ENCODE measurements at places on chromosomes 11 and 22.

DNA sequence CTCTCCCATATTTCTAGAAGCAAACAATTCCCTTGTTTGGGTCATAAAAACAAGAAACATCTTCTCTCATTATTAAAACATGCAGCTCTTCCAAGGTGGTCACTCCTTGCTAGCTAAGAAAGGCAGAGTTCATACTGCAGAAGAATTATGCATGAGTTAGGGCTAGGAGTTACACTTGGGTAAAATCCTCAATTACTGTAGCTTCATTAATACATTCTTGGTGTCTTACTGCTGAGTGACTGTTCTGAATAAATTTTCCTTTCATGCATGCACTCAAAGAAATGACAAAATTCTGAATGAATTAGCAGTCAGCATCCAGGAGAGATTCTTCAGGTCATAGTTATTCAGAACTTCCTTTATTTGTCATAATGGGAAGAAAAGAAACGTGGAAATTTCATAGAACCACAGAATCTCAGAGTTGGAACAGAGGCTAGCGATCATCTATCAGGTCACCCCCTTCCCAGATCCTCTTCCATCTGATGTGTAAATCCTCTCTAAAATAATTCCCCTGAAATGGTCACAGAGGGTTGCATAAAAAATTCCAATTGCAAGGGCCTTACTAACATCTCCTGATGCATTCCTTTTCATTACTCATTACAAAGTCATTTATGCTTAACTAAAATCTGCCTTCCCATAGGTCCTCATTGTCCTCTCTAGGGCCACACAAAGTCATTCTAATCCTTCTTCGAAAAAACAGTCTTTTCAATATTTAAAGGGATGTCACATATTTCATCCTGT is 771.5 kb downstream of the DLG2 start:
- no peak for DNase-seq

DNA sequence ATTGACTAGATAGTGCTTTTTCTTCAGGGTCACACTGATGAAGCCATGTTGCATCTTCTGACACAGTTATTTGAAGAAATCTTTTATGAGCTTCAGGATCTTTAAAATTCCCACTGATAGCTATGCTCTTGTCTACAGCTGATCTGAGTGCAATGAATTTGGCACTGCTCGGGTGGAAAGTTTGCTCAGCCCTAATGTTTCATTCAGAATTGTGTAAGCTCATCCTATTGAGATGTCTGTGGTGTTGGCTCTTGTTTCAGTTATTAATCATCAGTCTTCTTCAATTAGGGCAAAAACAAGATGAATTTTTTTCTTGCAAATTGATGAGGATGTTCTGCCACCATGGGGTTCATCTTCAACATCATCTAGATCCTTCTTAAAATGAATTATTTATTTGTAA is 1387.0 kb upstream of the RAG2 start:
- no peak for DNase-seq

DNA sequence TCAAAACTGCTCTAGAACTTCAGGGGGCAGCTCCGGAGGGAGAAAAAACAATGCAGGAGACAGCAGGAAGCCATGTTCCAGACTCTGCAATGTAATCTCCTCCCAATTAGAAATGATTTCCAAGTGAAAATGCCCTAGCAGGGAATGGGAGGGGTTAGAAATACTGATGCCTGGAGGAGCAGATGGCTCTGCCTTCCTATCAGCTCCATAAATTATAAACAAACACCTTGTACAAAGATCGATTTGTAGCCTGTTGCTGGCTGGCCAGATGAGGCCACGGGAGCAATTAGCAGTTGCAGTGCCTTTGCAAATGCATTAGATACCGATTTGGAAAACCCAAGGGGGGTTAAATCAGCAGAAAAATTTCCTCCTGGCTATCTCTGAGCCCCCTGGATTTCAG is 46.6 kb upstream of the CHRM4 start:
- DNase-seq = no peak

DNA sequence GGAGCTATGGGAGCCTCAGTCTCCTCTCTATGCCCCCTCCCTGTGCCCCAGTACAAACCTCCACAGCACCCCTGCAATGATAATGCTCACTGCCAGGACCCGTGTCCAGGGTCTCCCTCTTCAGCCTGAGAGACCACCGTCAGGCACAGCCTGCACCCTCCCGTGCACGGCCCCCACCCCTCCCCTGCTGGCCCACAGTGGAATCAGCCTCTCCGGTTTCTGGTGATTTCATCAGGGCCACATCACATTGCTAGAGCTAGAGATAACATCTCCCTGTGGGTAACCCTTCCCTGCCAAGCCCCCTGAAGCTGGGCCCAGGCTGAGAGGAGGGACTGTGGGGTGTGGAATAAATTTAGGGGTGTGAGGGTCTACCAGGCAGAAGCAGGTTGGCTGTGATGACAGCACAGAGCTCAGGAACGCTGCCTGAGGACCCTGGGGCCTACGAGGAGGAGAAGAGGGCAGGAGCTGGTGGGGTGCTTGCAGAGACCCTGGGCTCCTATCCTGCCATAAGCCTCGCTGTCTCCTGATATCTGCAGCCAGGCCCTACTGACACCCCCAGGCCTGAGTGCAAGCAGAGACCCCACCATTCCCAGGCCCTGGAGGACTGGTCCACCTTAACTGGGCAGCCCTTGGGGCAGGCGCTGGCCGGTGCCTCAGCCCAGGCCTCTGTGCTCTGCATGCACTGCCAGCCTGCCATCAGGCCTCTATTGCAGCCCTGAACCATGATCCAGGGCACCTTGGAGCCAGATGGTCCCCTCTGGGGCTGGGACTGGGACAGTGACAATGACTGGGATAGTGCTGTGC is at the start of gene KLHDC7B:
TSS of gene KLHDC7B (plus strand) at position 378 of the 804 bp plus-strand sequence. CDS start at position 723, 345 bp downstream.
- DNase-seq = no peak

DNA sequence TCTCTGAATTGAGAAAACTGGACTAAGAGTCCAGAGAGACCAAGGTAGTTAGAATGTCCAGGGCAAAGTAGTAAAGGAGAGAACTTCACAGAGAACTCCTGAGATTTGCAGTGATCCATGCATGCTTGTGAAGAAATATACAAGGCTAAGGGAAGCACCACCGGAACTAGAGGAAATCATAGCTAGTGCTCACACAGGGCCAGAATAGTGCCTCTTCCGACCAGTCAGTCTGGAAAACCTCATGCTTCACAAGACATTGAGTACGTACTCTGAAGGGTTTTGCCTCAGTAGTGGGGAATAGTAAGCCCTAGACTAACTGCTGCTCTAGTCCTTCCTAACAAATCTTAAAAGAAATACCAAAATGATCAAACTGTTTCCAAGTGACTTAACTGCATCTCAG is 108.0 kb downstream of the LRRC32 start:
- no peak for DNase-seq

GRCh38 chr22:25896098-25896497 is 154.1 kb downstream of the MYO18B start:
- no peak for DNase-seq

- DNase-seq = no peak
Measured at GRCh38 chr22:24040946-24041345, 29.8 kb downstream of the CABIN1 start.

DNA sequence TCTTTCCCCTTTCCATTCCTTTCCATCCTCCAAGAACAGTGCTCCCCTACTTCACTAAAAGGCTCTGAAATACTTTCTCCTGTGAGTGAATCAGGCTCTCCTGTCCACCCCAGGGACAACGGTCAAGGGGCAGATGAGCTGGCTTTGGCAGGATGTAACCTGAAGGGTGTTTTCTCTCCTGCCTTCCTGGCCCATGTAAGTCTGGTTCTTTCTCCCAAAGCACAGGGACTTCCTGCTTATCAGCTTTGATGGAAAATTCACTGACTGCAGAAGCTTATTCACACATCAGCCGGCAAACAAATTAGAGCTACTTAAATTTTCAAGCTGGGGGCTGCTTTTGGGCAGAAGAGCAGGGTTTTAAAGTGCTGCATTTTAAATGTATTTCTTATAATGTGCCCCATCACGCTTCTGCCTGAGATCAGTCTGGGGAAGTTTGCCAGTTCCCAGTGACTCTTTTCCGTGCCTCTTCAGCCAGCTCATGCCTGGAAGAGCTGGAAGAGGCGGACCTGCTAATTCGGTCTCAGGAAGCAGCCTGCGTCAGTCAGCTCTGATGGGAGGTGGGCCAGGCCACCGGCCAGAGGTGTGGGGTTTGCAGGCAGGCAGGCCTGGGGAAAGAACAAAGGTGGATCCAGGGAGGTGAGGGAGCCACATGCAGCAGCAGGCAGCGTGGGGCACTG is 140.4 kb upstream of the TBCEL start:
- DNase-seq = no peak

DNA sequence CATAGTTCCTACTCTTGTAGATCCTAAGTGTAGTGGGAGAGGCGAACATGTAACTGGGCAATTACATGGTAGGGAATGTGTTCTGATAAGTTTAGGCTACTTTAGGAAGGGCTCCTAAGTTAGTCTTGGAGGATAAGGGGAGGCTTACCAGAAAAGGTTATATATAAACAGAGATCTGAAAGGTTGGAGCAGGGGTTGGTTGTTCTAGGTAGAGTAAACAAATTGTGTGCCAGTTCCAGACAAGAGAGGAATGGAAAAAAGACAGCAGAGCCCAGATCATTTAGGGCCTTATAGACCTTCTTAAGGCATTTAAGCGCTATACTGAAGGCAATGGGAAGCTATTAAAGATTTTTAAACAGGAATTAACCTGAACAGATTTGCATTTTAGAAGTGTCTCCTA is 74.4 kb downstream of the TRIM44 start:
- DNase-seq = no peak

GRCh38 chr11:72135891-72136683 is 562 bp downstream of the FOLR3 start:
- DNase-seq = no peak

- DNase-seq = no peak
Measured at GRCh38 chr22:46577368-46578249, 40.2 kb upstream of the CELSR1 start.

DNA sequence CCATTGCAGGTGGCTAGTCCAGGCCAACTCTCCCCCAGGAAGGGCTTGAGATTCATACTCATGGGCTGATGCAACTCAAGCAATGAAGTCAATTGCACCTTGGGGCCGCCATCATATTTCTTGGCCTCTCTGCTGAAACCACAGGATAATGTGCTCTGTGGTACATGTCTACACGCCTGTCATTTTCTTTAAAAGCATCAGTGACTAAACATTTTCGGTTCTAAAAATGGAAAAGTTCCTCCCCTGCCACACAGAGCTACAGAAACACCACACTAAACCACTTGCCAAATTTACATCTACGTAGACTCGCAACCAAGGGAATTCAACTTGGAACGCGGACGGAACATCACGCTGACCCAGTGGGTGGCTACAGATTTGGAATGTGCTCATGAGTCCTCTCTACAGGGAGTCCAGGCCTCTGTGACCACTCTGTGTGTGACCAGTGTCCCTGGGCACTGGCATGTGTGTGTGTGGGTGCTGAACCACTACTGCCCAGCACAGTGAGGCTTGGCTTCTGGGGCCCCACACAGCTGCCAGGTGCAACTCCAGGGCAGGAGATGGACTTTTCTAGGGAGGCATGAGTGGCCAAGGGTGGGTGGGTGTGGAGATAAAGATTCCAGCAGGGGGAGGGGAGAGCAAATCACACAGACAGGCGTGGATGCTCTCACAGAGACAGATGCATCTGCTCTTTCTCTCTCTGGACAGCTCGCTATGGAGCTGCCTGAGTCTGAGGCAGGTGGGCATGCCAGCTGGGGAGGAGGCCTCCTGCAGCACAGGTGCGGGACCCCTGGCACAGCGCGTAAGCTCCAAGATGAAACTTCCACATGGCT is 261.9 kb downstream of the CTTN start:
- no peak for DNase-seq

DNA sequence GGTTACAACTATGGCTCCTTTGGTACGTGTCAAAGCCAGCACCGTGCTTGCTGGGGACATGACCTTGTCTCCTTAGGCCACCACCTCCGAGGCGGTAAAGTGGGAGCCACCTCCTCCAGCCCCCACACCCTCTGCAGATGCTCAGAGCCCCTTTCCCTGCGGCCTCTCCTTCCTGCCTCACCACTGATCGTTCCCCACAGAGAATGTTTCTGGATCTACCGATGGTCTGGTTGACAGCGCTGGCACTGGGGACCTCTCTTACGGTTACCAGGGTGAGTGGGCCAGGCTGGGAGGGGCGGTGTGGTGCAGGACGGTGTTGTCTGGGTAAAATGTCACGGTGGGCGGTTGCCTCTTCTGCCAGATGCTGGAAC is 8.9 kb downstream of the SIDT2 start:
- DNase-seq = no peak

DNA sequence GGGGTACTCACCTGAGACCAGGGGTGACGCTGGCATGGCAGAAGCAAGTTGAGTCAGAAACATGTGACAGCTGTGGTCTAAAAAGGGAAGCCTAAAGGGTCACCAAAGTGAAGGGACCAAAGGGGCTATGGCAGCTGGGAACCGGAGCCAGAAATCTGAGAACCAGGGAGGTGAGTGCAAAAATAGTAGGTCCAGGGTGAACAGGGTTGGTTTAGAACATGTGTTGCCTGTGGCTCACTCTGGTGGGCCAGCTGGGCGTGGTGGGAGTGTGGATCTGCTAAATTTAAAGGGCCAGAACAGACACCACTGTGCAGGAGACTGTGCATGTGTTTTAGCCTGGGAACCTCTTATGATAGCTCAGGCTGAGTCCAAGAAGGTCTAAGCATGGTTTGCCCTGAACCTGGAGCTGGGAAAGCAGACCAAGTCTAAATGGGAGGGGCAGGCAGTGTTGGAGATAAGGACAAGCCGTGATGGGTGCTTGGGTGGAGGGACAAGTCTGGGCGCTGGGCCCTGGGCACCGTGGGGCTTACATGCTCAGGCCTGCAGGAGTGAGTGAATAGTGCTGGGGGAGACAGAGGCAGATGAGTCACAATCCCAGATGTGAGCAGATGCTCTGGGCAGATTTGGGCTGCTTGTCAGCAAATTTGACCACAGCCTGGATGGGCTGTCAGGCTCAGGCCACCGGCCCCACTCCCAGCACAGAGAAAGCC is 41.4 kb upstream of the ZBED5 start:
- no peak for DNase-seq

- DNase-seq = no peak
Measured at GRCh38 chr22:42863349-42863961, 6.4 kb upstream of the ARFGAP3 start.

DNA sequence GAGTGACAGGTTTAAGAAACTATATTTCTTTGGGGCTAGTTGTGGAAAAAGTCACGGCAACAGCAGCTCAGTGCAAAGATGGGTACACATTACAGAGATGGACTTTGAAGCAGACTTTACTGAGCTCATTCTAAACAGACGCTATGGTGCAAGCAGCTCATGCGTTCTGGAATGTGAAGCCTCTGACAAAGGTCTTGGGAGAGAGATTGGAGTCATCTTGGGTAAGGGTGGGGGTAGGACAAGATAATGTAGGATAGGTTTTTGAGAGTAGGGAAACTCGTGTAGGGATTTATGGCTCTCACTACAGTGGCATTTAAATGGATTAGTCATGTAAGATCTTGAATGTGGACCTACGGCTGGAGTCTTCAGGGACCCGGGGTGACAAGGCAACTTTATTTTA is 36.2 kb upstream of the CLMP start:
- DNase-seq = no peak
